ENCODE measurements at places on chromosomes 11 and 22.

- peak; percentile 56 for DNase-seq
Measured at GRCh38 chr22:36486619-36487384, 5.4 kb upstream of the TXN2 start.

DNA sequence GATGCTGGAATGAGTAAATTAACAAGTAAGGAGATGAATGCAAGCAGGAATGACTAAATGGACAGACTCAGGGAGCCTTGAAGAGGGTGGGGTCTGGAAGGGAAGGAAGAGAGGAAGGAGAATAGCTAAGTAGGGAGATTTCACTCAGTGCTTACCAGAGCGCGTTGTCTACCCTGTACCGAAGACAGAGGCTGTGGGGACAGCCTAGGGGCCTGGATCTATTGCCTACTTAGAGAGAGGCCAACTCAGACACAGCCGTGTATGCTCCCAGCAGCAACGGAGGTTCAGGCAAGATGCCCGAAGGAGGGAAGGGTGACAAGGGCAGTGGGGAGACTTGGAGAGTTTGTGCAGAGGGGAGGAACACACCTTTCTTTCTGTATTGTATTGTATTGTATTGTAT, at the start of gene FOLR2:
FOLR2 (plus strand) TSS at position 157 of the 400 bp plus-strand sequence. CDS start 1,791 bp downstream, outside the sequence.
- DNase-seq, result no peak

GRCh38 chr22:35802885-35803284, 85.2 kb downstream of the APOL5 start:
- no peak for DNase-seq

DNA sequence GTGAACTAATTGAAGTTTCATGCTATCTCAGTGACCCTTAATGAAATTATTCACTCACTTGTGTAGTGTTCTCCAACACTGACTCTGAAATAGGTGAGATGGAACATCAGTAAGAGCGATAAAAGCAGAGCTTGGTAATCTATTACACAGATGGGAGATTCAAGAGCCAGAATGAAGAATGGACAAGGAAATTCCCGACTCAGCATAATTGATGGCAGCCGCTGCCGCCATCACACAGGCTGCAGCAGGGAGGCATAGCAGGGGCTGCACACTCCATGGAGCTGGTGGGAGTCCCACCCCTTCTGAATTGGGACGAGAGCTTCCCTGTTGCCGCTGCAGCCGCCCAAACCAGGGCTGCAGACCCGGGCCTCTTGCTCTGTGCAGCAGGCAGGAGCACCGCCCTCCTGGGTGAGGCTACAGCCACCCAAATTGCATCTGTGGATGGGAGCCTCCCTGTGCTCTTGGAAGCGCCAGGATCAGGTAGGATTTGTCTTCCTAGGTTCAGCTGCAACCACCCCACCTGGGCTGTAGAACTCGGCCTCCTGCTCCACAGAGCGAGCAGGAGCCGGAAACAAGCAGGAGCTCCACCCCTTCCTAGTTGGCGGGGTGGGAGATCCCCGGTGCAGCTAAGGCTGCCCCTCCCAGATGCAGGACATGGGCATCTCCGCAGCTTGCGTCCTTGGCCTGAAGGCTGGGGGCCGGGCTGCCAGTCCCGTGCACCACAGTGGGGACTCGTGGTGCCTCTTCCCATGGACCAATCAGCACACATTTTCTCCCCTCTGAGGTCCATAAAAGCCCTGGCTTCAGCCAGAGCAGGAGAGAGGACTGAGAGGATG, 535.1 kb upstream of the LUZP2 start:
- DNase-seq, result no peak

- no peak for DNase-seq
Measured at GRCh38 chr11:101510591-101510990, 73.2 kb downstream of the TRPC6 start.

DNA sequence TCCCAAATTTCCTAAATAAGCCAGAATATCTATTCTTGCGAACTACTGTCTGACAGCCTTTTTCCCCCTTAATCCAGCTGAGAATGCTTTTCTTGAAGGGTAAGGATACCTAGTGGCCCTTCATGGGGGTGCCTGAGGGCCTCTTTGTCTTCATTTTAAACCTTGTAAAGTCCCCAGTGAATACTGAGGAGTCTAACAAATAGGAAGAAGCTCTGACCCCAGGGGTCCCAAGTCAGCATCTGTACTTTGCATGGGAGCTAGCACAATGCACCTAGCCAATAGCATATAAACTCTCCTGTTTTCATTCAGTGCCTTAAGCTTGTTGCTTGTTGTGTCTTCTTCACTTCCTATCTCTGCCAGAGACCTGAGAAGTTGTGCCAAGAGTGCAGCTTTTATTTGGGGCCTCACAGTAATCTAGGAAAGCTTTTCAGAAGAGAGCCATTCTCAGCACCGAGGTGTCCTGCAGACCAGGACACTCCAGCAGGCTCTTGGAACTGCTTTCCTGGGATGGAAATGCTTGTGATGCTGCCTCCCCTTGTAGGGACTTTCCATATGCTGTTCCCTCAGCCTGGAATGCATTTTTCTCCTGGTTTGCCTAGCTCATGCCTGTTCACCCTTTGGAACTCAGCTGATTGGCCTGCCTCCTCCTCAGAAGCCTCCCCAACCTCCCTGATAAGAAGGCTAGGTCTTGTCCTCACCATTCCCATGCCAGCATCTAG, 37.2 kb downstream of the BMAL1 start:
- DNase-seq, result no peak

DNA sequence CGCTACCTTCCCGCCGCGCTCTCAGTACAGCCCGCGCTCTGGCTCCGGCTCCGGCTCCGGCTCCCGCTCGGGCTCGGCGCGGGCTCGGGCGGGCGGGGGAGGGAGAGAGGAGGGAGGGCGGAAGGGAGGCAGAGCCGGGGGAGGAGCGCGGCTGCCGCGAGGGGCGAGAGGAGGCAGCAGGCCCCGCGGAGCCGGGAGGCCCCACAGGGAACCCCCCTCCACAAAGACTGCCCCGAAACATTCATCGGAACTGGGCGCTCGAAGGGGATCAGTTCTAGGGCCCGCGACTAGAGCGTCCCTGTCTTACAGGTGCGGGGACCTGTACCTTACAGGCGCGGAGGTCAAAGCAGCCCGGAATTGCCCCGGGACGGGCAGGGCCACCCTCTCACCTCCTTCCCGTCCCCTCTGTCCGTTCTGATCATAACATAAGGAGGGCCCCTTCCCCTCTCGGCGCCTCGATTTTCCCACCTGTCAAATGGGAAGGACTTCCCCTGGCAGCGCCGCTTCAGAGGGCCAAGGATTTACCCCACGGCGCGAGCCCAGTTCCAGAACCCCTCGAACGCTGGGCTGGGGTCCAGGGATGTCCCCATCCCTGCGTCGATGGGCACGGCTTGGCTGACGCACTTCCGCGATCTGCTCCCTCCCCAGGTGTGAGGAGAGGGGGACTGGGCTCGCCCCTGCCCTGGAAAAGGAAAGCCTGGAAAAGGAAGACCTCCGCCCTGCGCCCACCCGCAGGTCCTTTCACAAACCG, at the start of gene SHISA8:
SHISA8 (minus strand) TSS at position 40 of the 751 bp plus-strand sequence. CDS start 407 bp downstream, outside the sequence.
- DNase-seq, result peak; percentile 70

GRCh38 chr11:68843052-68843561, 1.4 kb upstream of the CPT1A start:
- DNase-seq, result peak; percentile 27

DNA sequence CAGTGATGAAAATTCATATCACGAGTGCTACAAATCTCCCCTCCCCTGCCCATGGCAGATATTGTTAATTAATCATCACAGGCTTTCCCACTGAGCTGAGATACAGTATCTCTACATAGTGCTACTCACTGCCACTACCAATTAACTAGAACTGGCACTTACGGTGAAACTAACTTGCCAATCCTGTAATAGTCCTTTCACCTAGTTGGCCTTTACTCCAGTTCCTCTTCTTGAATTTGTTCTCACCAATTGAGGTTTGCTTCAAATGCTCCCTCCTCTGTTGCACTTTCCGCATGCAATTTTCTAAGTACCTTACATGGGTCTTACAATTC, 11.9 kb upstream of the PRRG4 start:
- DNase-seq, result no peak

GRCh38 chr11:87092159-87092558, 54.4 kb downstream of the TMEM135 start:
- DNase-seq, result no peak

GRCh38 chr11:45285930-45286632, at the start of gene SYT13:
Gene SYT13 (minus strand): TSS chr11:45286341. CDS start chr11:45286207, 134 bp downstream.
- no peak for DNase-seq

- peak; percentile 67 for DNase-seq
Measured at GRCh38 chr22:42300259-42301076, 30.0 kb upstream of the TCF20 start.

DNA sequence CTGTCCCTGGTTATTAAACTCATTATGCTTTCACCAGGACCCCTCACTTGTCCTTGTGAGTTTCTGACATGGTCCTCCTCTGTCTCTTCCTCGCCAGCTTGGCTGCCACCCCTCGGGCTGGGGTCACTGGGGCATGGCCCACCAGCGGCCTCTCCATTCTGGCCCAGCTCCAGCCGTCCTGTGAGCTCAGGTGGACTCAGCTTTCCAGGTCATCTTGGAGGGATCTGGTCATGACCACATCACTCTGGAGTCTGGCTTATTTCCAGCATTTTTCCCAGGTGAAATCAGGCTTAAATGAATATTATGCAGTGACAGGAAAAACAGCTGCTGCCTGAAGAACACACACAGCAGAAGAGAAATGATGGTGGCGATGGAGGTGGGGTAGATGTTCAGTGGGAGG, 224.5 kb downstream of the ADAMTS15 start:
- DNase-seq, result no peak

DNA sequence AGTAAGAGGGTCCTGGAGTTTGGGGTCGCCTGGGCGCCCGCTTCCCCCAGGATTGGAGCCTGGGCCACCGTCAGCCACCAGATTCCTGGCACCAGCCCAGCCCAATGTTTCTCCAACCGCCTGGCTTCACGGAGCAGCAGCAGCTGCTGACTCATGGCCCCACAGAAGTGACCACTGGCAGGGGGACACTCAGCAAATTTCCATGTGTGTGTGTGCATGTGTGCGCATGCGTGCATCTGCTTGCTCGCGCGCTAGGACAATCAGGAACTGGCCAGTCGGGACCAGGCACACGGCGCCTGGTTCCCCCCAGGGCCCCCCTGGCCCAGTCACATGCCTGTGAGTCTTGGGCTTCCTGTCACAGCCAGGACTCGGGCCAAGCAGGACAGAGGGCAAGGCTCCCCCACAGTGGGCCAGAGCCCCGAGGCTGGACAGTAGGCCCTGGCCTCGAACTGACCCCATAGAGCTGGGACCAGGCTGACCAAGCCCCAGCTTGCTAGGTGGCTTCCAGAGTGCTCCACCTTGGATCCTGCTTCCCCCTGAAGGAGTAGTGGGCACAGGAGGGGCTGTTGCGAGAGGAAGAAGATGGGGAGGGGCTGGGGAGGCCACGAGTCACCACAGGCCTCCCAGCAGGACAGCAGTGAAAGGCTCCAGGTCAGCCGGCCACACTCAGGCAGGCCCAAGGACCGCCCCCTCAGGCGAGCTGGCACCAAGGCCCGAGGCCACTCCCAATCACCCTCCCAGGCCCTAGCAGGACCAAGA, 3.2 kb downstream of the CTSD start:
- DNase-seq, result no peak

DNA sequence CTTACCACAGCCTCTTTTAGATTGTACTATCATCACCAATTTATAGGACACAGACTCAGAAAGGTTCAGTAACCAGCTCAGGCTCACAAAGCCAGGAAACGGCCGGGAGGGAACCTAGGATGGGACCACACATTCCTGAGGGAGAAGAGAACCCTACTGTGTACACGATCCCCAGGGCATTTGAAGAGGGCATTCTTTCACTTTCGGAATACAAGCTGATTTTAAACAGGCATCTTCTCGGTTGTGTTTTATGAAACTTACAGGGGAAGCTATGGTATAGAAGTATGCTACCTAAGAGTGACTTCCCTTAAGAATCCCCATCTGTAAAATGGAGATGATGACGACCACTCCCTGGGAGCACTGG, 19.0 kb downstream of the SMCO4 start:
- no peak for DNase-seq

GRCh38 chr11:69157156-69157821, 1.6 kb downstream of the SMIM38 start:
- DNase-seq, result no peak

DNA sequence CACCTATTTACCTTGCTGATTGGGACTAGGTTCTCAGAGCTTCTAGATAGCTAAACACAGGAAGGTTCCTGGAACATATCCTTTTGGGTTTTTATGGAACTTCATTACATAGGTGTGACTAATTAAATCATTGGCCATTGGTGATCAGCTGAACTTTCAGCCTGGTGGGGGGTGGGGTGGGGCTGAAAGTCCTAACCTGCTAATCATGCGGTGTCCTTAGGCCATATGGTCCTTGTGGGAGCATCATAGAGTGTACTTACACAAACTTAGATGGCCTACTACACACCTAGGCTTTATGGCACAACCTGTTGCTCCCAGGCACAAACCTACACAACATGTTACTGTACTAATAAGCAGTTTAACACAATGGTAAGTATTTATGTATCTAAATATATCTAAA, 8.6 kb upstream of the SELENOH start:
- DNase-seq, result no peak

GRCh38 chr11:57405271-57405860, 14.9 kb upstream of the PRG2 start:
- no peak for DNase-seq

DNA sequence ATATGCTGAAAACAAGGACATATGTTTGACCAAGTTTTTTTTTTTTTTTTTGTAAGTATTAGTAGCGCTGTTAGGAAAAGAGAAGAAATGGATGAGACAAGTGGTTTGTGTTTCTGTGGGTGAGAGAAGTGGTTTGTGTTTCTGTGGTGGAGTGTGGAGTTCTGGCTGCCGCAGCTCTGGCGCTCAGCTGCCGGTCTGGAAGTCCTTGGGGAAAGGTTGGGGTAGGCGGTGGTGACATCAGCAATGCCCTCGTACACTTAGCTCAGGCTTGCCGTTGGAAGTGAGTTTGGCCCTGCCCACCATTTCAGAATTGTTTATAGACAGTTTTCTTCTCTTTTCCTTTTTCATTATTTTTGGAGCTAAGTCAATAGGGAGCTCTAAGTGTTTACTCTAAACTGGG, 116.6 kb downstream of the TBC1D22A start:
- DNase-seq, result no peak

DNA sequence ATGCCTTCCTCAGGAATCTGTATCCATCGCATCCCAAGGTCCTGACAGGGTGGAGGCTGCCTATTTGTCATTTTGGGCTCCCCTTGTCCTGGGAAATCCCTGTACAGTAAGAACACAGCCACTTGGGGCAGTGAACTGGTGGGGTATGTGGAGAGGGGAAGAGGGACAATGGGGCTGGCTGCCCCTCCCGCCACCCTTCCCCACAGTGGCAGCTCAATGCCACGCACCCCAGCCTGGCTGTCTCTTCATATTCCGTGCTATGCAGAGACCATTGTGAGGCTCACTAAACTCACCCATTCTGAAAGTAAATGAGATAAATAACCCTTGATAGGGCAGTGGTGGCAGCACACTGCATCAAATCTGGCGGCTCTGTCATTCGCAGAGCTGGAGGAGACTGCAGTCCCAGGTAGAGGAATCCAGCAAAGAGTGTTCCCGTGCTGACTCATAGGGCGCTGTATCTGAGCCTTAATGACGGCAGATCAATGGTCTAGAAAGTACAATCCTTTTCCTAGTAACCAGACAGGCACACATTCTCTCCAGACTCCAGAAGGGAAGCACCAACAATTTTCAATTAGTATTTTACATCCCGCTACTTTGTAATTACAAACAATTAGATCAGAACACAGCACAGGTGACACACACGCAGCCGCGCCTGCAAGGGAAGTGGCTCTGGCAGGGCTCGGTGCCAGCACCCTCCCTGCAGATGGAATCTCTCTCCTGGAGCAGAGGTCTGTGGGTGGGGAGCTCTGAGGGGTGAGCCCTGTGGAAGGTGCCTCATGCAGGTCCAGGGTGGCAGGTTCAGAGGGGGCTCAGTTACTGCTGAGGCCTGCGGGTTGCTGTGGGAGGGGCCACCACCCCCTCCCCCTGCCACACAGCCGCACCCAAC, 167.9 kb upstream of the B3GAT1 start:
- DNase-seq, result no peak
